NCI-H226 (cell line): ENCODE measurements at places on chromosomes 16 and 17.

- DNase-seq: no peak
Measured at GRCh38 chr17:42193216-42193968, 902 bp downstream of the GHDC start.

- DNase-seq: no peak
Measured at GRCh38 chr16:68227183-68227793, 8.6 kb downstream of the ESRP2 start.

- no peak for DNase-seq
Measured at GRCh38 chr16:73065632-73066330, 17.9 kb upstream of the ZFHX3 start.

DNA sequence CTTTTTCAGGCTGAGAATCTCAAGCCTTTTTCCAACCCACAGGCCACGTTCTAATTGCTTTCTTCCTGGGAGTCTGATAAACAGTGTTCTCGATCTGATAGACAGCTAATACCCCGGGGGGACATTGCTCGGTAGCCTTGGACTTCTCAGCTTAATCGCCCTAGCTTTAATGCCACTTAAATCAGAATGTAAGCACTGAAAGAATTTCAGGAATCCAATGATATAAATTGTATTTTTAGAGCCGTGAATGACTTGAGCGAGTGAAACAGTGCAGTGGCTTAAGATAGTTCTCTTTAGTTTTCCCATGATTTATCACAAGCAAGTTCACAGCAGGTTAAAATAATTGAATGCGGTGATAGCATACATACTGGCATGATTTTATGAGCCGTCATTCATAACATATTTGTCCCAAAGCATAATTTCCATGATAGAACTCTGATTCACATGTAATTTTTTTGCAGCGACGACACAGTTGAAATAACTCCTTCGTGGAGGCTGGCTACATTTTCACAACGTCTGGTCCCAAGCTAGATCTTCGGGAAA, 116.1 kb upstream of the MYOCD start:
- DNase-seq: no peak

GRCh38 chr16:87482266-87482665, 10.6 kb downstream of the ZCCHC14 start:
- no peak for DNase-seq

GRCh38 chr17:32303781-32304288, 38.1 kb downstream of the C17orf75 start:
- no peak for DNase-seq

- no peak for DNase-seq
Measured at GRCh38 chr17:62164747-62165722, 100.0 kb upstream of the MED13 start.

DNA sequence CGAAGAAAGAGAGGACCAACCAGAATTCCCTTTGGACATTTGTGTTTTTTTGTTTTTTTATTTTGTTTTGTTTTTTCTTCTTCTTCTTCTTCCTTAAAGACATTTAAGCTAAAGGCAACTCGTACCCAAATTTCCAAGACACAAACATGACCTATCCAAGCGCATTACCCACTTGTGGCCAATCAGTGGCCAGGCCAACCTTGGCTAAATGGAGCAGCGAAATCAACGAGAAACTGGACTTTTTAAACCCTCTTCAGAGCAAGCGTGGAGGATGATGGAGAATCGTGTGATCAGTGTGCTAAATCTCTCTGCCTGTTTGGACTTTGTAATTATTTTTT, 3.6 kb downstream of the SOX9 start:
- DNase-seq: no peak
